ENCODE measurements at places on chromosomes 3 and 15.

- DNase-seq: no peak
Observed at GRCh38 chr15:83837945-83838571, 184.1 kb downstream of the ADAMTSL3 start.

GRCh38 chr15:46111730-46112129, 476.9 kb downstream of the SQOR start:
- DNase-seq: no peak

- no peak for DNase-seq
Observed at GRCh38 chr15:68298882-68299381, 21.4 kb downstream of the FEM1B start.

DNA sequence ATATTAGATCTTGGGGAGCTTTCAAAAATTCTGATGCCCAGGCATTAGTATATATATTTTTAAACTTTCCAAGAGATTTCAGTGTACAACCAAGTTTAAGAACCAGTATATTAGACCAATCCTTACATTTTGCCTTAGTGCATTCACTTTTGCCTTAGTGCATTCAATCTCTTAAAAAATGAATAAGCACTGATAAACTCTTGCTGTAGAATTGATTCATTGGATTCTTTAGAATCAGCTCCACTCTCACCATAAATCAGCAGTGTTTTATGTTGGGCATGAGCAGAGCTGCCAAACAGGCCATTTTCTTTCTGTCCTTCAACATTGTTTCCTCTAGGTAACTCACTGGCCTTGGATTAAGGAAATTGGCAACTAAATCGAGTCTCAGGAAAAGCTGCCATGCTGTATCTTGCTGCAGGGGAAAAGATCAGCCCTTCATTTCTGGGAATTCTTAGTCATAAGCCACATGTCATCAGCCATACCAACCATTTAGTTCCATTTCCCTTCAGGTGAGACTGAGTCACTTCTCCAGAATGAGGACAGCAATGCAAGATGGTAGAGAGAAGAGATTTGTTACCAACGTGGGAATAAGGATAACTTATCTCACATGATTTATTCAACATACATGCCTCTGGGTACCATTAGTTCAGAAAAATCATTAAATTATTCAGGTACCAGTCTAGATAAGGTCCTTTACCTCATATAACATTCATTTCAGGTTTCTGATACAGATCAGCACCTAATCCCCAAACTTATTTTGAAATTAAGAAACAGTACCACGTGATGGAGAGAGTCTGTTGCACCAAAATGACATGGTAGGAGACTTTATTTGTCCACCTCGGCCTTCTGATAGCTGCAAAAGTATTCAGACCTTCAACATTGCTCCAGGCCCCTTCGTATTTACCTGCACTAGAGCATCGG, 192.5 kb downstream of the P3H2 start:
- DNase-seq: no peak

GRCh38 chr15:38376081-38376480, 77.8 kb upstream of the FAM98B start:
- no peak for DNase-seq

GRCh38 chr3:191997579-191998268, 536.8 kb downstream of the PYDC2 start:
- no peak for DNase-seq

- no peak for DNase-seq
Observed at GRCh38 chr3:37605572-37606153, 256.0 kb upstream of the CTDSPL start.

DNA sequence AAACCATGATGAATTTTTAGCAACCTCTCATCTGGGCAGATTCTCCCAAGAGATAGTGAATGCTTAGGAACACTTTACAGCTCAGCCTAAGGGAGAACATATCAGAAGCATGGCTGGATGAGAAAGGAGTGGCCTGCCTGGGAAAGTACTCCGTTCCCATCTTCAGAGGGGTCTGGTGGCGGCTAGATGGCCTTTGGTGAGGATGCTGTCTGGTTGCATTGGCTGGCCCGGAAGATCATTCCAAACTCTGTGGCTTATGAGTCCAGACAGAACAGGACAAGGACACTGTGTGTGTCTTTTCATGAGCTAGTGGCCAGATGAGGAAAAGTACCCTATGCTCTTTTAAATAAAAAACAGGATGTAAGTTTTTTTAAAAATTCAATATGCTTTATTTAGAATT, 51.2 kb downstream of the CRTC3 start:
- no peak for DNase-seq

- no peak for DNase-seq
Observed at GRCh38 chr15:81507831-81508230, 133.8 kb upstream of the TMC3 start.

DNA sequence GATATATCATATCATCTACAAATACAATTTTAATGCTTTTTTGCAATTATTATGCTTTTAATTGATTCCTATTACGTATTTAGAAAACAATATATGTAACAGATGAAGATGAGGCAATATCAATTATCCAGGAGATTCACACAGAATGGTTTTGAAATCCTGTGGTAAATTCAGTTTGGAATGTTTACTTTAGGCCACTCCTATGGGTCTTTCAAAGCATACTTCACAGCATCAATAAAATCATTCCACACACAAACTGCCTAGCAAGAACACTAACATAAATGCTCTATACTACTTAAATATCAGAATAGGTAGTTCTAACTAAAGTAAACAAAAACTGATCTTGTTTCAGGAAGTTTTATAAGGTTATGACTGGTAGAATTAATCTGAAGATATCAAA, 90.5 kb downstream of the FAM227B start:
- DNase-seq: no peak

- DNase-seq: no peak
Observed at GRCh38 chr3:44870375-44871061, 3.9 kb upstream of the TGM4 start.

DNA sequence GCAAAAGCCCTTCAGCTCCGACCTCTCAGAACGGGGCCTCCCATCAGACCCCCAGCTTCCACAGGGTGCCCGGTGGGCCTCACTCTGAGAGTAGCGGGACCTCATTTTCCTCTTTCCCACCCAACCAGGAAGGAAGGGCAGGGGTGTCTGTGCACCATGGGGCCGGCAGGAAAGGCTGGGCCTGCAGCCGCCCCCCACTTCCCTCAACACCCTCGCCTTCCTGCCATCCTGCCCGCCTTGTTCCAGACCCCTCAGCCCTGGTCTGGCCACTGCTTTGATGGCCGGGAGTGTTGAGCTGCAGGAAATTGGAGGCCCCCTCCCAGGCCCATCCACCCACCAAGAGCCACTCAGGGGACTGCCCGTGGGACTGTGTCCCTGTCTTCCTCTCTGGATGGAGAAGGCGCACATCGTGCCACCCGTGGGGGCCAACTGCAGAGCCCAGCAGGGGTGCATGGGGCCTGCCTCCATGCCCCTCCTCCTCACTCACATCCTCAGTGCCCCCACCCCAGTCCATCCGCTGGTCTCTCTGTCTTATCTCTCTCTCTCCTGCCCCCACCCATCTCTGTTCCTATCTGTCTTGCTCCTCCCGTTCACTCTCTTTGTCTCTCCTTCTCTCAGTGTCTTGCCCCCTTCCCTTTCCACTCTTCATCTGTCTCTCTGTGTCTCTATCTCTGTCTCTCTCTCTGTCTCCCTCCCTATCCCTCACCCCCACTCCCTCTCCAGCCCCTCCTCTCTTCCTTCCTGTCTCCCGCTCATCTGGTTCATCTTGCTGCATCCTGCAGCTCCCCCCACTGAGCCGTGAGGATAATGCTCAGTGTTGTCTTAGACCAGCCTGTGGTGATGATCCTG, 1.8 kb upstream of the PLXND1 start:
- no peak for DNase-seq

GRCh38 chr15:47289656-47290055, 427.6 kb upstream of the SEMA6D start:
- DNase-seq: no peak

- DNase-seq: no peak
Observed at GRCh38 chr3:180278583-180279188, 241.9 kb upstream of the PEX5L start.

- peak; percentile 27 for DNase-seq
Observed at GRCh38 chr3:58492494-58492905, 604 bp downstream of the KCTD6 start.

DNA sequence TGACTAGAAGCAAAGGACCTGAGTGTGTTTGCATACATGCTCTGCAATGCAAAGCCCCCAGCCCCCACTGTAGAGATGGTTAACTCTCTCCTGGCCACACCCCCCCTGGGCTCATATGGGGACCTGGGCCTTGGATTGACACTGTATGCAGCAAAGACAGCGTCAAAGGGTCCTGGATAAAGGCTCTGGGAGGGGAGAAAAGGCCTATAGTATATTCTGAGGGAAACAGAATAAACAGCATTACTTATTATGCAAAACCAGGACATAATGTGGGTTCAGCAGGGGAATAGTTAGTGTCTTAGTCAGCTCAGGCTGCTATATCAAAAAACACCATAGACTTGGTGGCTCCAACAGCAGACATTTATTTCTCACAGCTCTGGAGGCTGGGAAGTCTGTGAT, 158.7 kb downstream of the APBA2 start:
- DNase-seq: no peak

GRCh38 chr15:77944002-77944867, 133.3 kb downstream of the TBC1D2B start:
- peak; percentile 5 for DNase-seq

- peak; percentile 38 for DNase-seq
Observed at GRCh38 chr3:56917361-56918110, 115.8 kb upstream of the ARHGEF3 start.

- DNase-seq: no peak
Observed at GRCh38 chr3:2099779-2100191, 1.1 kb downstream of the CNTN4 start.

DNA sequence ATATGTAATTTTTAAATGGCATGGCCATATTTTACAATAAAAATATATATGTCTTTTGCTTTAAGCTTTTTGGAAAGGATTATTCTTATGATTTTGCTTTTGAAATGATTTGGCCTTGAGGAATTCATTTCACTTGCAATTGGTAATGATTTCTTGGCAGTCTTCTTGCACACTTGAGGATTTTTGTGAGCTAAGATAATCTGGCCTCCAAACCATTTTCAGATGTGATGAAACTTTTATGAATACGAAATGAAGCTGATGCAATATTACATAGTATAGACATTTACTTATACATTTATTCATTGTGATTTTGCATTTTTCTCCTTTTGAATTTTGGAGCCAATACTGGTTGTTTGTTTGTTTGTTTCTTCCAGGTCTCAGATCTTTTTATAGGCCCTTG, 6.4 kb upstream of the SH2D7 start:
- no peak for DNase-seq

- DNase-seq: no peak
Observed at GRCh38 chr3:46845397-46845859, 17.8 kb downstream of the MYL3 start.

DNA sequence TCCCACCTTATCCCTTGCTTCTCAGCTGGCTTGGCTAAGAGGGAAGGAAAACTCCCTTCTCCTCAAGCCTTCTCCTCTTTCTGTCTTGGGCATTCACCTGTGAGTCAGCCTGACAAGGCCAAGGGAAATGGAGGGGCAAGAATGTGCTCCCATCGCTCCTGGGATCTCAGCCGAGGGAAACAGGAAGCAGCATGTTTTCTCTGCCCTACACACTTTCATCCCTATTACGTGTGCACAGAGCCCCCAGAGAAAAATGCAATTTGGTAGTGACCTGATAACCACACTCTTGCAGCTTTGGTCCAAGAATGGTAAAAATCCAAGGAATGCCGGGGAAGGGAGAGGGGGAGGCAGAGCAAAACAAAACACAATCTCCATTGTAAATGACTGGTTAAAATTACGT, 32.9 kb upstream of the MTMR10 start:
- no peak for DNase-seq

DNA sequence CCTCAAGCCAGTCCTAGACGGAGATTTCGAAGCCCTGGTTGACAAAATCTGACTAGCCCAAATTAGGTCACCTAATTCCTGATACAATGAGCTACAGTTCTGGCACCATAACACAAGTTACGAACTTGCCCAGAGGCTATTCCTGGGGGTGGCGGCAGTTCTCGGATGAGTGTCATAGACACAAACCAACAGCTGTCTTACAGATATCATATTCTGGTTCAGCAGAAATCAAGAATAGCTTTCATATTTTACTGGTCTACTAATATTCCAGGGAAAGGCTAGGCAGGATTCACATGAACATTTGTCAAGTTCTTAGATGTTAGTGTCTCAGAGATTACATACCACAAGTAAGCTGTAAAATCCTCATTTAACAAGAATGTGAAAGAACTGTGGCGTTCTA, 8.8 kb downstream of the ANAPC13 start:
- no peak for DNase-seq

- DNase-seq: no peak
Observed at GRCh38 chr3:53195066-53195450, 34.0 kb downstream of the PRKCD start.

- DNase-seq: no peak
Observed at GRCh38 chr3:16146015-16146730, 28.3 kb upstream of the GALNT15 start.

- no peak for DNase-seq
Observed at GRCh38 chr15:86040356-86041033, 39.2 kb upstream of the AGBL1 start.

GRCh38 chr3:180870008-180870699, 42.3 kb upstream of the FXR1 start:
- DNase-seq: no peak

DNA sequence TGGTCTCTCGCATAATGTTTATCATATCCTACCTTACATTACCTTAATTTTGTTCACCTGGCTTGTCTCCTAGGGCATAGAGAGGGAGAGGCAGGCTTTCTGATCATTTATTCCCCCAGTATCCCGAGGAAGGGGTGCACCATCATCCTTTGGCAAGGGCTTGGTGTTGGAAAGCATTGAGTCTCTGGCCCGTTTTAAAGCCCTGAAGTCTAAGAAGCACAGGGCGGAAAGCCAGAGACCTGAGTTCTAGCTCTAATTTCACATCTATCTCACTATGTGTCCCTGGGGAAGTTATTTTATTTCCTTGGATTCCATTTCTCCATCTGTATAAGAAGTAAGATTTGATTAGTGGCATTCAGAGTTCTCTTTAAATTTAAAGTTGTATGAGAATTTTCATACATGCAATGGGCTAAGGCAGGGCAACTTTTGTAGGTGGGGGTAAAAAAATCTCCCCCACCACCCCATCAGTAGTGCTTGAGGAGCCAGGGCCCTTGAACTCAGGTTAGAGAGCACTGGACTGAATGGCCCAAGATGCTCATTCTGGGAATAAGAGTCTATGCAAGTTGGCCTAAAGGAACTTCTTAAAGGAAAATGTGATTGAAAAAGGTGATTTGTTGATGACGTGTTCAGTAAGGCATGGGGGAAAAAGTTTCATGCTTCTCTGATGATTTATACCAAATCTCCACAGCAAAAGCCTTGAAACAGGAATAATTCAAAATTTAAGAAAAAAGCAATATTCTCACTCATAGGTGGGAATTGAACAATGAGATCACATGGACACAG, 10.1 kb downstream of the TMC3 start:
- DNase-seq: no peak

DNA sequence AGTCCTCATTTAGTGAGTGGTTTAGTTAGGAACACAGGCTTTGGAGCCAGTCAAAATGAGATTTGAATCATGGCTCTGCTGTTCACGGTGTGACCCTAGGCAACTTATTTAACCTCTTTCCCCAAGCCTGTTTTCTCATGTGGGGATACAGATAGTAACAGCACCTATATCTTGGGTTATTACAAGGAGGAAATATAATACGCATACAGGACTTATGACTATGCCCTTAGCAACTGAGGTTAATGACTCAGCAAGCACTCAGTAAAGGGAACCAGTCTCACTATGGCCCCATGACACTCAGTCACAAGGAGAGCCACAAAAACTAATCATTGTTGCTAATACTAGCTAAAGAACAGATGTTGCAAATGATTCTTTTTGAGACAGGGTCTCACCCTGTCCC, 45.9 kb downstream of the SUMF1 start:
- no peak for DNase-seq
